ENCODE measurements at places on chromosomes 1 and 21.

DNA sequence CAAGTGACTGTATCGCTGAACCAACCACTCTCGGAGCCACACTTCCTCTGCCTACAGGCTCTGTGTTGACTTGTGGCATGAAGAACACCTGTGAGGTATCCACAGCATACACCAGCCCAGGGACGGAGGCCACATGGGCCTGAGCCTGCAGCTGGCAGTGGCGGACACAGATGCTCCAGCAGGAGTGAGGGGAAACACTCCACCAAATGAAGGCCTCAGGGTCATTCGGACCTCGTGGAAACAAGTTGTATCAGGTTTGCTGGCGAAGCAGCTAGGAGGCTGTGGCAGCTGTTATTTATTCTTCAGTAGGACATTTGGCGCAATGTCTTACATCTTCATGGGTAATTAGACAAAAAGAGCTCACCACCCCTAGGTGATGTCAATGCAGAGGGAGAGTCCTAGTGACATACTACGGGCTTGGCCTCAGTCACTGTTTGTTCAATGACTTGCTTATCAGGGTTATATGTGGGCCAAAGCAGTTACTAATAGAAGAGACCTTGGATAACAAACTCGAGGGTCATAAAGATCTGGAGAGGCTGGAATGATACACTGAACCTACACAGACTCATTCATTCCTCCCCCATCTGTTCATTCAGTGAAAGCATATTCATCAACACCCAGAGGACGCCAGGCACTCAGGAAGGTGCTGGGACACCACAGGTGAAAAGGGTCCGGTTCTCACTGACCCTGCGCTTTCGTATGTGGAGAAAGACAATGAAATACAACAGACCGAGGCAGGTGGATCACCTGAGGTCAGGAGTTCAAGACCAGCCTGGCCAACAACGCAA, 11.6 kb upstream of the ETS2 start:
- no peak for DNase-seq

DNA sequence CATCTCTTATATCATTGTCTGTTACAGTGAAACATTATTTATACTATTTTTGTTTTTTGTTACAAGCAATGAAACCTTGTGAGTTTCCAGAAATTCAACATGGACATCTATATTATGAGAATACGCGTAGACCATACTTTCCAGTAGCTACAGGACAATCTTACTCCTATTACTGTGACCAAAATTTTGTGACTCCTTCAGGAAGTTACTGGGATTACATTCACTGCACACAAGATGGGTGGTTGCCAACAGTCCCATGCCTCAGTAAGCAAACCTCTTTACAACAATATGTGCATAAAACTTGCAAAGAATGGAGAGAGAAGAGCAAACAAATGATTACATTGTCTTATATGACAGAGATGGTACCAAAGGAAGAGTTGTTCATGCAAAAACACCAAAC, 22.4 kb downstream of the CFHR4 start:
- DNase-seq: no peak

DNA sequence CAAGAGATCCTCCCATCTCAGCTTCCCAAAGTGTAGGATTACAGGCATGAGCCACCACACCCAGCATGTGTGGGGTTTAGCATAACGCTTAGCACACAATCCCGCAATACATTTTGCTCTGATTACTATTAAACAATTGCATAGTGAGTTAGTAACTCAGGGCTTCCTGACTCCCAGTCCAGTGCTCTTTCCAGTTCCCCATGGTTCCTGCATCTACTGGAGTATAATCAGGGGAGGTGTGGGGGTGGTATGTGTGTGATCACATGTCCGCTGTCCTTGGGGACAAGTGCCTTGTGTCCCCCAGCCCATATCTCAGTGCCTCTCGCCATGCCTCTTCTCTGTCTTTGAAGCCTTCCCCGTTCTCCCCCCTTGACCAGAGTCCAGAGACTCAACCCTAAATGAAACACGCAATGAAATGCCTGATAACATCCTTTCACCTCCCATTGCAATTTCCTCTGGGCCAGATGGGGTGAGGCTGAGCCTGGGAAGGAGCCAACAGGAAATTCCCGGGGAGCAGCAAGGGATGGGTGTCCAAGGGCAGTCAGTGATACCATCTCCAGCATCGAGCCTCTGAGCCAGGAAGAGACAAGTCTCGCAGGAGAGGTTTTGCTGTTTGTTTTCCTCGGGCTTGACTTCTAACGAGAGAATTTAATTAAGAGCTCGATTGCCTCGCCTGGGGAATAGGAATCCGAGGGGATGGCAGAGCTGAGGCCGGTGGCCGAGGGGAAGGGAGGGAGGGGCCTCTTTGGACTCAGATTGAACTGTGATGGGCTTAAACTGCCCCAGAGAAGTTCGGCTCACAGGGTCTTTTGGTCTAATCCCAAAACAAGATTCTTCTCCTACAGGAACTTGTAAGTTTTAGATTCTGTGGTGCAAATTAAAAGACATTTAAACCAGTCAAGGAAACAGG, 7.7 kb upstream of the HTR1D start:
- no peak for DNase-seq

DNA sequence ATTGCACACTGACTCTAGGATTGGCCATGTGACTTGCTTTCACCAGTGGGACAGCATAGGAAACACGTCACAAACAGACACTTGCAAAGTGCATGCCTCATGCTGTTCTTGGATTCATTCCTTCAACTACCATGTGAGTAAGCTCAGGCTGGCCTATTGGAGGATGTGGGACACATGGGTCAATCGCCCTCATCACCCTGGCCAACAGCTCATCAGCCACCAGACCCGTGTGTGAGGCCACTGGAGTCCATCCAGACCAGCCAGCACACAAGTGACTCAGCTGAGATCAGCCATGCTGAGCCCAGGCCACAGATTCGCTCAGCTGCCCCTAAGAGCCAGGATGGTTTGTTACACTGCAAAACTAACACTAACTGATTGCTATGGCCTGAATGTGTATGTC, 216.1 kb upstream of the GRIK3 start:
- no peak for DNase-seq

DNA sequence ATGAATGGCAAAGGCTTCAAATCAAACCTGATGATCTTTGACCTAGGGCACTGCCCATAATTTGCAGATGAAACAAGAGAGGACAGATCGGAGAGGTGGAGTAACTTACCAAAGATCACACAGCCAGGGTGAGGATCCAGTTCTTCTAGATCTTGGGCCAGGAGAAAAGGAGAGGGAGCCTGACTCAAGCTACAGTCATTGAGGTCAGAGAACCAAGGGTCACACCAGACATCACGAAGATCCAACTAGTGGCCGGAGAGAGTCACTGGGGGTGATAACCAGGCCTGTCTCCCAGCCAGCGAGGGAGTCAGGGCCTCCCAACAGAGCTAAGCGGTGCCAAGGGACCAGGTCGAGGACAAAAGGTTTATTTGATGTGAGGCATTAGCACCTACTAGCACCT, 115.0 kb downstream of the RIPK4 start:
- no peak for DNase-seq

DNA sequence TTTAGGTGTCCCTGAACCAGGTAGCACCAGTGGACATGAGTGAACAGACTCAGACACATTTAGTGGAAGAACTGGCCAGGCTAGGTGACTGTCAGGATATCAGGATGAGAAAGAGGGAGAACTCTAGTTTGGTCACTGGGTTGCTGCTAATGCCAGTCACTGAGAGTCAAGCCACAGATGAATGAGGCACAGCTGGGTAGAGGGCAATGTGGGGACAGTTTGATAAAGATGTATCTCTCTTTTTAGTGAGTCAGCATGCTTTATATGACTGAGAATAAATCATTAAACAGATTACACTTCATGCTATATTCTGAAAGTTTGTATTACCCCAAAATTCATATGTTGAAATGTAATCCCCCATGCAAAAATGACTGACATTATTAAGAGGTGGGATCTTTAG, 87.1 kb downstream of the SELENOF start:
- no peak for DNase-seq

DNA sequence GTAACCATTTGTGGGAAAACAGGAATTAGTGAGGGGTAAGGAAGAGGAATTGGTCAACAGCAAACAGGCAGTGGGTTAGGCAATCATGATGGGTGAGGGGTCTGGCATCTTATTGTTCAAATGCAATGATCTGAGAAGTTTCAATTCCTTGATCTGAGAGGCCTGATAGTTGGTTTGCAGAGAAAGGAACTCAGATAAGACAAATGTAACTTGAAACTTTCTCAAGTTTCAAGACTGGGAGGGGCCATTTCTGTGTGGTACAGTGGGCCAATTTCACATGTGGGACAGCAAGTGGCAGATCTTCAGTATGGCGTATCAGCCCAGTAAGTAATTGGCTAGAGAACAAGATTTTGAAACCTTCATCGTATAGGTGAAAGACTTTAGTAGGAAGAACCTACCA, 102.5 kb downstream of the XPR1 start:
- no peak for DNase-seq

- no peak for DNase-seq
Observed at GRCh38 chr21:36188937-36189336, 32.3 kb downstream of the DOP1B start.

GRCh38 chr1:81071072-81071858, 729.5 kb upstream of the ADGRL2 start:
- DNase-seq: no peak

- DNase-seq: no peak
Observed at GRCh38 chr1:170978371-170978910, 43.1 kb downstream of the MROH9 start.

GRCh38 chr1:88247666-88248065, 436.4 kb upstream of the PKN2 start:
- no peak for DNase-seq
